ENCODE measurements at places on chromosomes 1 and 21. TPM values are rescaled to one million over a fixed set of nuclear protein-coding genes. Genes with fewer than 3 reads are reported as not detected.

The LTN1 gene
- total RNA-seq = 34.0 TPM

The OXCT2 gene
- total RNA-seq = 7.0 TPM

The PTGER3 gene
- not detected for total RNA-seq

The TMEM35B gene
- 55.8 TPM for total RNA-seq

The NPPA gene
- total RNA-seq = not detected

The PGLYRP4 gene
- not detected for total RNA-seq

The CALML6 gene
- not detected for total RNA-seq

The AMPD1 gene
- not detected for total RNA-seq

The NBPF10 gene
- total RNA-seq = 0.28 TPM

The CD48 gene
- not detected for total RNA-seq

The C1orf87 gene
- not detected for total RNA-seq

The IFI44L gene
- total RNA-seq = 1.7 TPM

The KIF17 gene
- total RNA-seq = 32.3 TPM

The S100B gene
- total RNA-seq = not detected

The KCNAB2 gene
- 2.9 TPM for total RNA-seq

The TMEM79 gene
- total RNA-seq = 1.7 TPM

The FNDC10 gene
- 1.4 TPM for total RNA-seq

The GBP7 gene
- total RNA-seq = not detected

The THEMIS2 gene
- total RNA-seq = 27.9 TPM

The CXADR gene
- 87.5 TPM for total RNA-seq

The NENF gene
- 11.6 TPM for total RNA-seq

The CLIC6 gene
- not detected for total RNA-seq

The SPRR1B gene
- not detected for total RNA-seq

The ANKRD45 gene
- 0.17 TPM for total RNA-seq

The GJA9 gene
- not detected for total RNA-seq

The ATP6V1G3 gene
- 0.47 TPM for total RNA-seq

The PTPRF gene
- 108 TPM for total RNA-seq

The GPR25 gene
- total RNA-seq = not detected

The HSD3B1 gene
- not detected for total RNA-seq

The FCER1G gene
- not detected for total RNA-seq

The NME7 gene
- 18.0 TPM for total RNA-seq

The RAD54L gene
- 2.0 TPM for total RNA-seq

The INKA2 gene
- 9.7 TPM for total RNA-seq

The KRTAP11-1 gene
- not detected for total RNA-seq

The TMEM82 gene
- not detected for total RNA-seq

The SPRR4 gene
- not detected for total RNA-seq

The IGSF9 gene
- not detected for total RNA-seq

The KCND3 gene
- 1.4 TPM for total RNA-seq

The RAP1A gene
- 49.1 TPM for total RNA-seq

The CASZ1 gene
- total RNA-seq = 10.8 TPM

The DYNLT5 gene
- total RNA-seq = 1.1 TPM

The RXFP4 gene
- total RNA-seq = 0.19 TPM

The HRNR gene
- total RNA-seq = not detected

The ZNF593OS gene
- not detected for total RNA-seq

The DNASE2B gene
- total RNA-seq = not detected

The KTI12 gene
- 14.1 TPM for total RNA-seq

The LAMC1 gene
- 802 TPM for total RNA-seq

The RUNX3 gene
- total RNA-seq = not detected

The GDAP2 gene
- 19.9 TPM for total RNA-seq
